ENCODE measurements at places on chromosomes 16 and 17.

DNA sequence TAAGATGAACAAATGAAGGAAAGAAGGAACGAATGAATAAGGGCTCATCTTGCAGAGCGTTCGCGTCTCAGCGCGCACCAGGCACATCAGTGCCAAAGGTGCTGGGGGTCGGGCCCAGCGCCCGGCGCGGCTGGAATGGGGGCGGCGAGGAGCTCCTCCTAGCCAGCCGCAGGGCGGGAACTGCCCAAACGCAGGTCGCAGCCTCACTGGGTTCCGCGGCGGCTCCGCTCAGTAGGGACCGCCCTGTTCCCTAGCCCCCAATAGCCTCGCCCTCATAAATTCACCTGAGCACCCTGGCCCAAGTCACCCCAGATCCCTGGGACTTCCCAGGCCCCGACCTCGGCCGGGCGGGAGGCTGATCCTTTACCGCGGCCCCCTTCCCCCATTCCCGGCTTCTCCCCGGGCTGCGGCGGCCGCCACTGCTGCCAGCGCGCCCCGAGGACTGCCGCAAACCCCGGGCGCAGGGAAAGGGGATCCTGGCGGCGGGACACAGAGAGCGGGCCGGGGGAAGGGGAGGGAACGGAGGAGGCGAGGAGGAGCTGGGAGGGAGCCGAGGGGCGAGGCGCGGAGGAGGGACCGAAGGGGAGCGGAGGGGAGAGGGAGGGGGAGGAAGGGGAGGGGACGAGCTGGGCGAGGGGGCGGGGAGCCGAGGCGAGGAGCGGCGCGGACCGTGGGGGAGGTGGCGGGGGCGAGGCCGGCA, 377 bp upstream of the CRHR1 start:
- no peak for DNase-seq

DNA sequence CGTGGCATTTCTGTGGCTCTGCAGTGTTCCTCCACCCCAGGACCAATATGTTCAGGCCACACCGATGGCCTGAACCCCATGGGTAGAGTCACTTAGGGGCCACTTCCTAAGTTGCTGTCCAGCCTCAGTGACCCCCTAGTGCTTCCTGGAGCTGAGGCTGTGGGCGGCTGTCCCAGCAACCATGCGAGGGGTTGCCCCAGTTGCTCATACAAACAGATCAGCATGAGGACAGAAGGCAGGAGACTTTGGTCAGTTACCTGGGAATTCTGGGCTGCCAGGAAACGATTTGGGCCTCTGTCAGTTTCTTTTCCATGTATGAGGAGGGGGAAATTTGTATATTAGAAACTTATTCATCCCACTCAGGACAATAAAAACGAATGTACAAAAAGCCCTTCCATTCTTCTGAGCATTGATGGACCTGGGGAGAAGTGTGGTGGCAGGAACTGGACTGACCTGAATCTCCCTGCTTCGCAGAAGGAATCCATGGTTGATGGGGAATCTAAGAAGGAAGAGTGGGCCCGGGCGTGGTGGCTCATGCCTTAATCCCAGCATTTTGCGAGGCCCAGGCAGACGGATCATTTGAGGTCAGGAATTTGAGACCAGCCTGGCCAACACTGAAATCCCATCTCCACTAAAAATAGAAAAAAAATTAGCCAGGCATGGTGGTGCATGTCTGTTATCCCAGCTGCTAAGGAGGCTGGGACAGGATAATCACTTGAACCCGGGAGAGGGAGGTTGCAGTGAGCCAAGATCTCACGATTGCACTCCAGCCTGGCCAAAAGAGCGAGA, 4.9 kb upstream of the IL32 start:
- no peak for DNase-seq

GRCh38 chr17:71935341-71935740, 185.5 kb upstream of the SOX9 start:
- no peak for DNase-seq

DNA sequence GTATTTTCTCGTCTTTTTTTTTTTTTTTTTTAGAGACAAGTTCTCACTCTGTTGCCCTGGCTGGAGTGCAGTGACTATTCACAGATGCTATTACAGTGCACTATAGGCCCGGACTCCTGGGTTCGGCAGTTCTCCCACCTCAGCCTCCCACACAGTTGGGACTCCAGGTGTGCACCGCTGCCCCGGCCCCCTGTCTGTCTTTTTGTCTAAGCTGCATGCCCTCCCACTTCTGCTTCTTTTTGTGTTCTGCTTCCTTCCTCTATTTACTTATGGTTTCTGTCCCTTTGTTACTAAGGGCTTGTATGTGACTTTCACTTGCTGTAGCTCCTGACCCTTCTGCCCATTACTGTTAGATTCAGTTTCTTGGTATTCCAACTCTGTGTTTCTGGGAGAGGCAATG, 20.5 kb downstream of the SLC7A6 start:
- no peak for DNase-seq

DNA sequence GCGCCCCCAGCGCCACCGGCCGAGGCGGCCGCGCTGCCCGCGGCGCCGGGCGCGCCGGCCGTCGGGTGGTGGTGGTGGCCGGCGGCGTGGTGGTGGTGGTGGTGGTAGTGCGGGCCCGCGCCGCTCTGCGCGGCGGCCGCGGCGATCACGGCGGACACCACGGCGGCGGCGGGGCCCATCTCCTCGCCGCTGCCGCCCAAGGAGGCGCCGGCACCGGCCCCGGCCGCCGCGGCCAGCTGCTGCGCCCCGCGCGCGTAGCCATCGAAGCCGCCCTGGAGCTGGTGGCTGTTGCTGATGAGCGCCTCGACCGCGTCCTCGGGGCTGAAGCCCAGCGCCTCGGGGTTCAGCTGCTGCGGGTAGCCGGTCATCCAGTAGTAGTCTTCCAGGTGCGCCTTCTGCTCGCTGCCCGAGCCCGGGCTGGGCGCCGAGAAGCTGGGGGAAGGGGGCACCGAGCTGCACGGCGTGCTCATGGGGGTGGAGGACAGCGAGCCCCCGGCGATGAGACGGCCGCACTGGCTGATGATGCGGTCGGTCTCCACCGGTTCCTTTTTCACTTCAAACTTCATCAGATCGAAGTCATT, 1.2 kb downstream of the MAF start:
- DNase-seq: no peak
